Suppressor macrophage treated with lipopolysaccharide for 1 hour (primary cell): ENCODE measurements at places on chromosomes 16 and 17.

DNA sequence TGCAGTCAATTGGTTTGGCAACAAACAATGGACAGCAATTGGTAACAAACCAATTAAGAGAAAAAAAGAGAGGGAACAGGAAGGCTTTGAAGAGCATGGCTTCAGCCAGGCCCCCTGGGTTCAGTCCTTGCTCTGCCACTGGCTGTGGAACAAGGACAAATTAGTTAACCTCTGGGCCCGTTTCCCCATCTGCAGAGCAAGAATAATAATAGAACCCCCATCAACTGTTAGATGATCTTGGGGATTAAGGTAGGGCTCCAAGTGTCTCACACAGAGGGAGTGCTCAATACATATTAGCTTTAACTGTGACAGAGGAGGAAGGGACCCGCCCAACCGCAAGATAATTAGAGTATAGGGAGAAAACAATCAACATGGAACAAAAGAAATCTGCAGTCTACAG lies 55.2 kb downstream of the PECAM1 start:
- DNase-seq = no peak

GRCh38 chr17:17356931-17357270 lies 53.7 kb downstream of the NT5M start:
- no peak for DNase-seq

GRCh38 chr17:7655541-7655840 lies 4.8 kb downstream of the ATP1B2 start:
- DNase-seq = no peak

GRCh38 chr16:66862023-66862520 lies 17.9 kb downstream of the CA7 start:
- no peak for DNase-seq

DNA sequence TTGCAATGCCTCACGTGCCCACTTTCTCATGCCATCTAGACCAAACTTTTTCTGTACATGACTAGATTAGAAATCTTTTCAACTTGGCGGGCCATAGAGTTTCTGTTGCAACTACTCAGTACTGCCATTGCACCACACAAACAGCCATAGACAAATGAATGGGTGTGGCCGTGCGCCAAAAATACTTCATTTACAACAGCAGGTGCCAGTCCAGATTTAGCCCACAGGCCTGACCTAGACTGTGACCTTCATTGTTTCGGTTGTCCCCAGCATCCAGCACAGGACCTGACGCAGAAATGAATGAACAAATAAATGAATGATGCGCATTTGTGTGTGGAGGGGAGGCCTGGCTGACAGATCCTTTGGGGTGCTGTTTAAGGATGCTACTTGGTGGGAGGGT lies 14.3 kb upstream of the PDK2 start:
- DNase-seq = no peak
